ENCODE measurements at places on chromosomes 2 and 18.

DNA sequence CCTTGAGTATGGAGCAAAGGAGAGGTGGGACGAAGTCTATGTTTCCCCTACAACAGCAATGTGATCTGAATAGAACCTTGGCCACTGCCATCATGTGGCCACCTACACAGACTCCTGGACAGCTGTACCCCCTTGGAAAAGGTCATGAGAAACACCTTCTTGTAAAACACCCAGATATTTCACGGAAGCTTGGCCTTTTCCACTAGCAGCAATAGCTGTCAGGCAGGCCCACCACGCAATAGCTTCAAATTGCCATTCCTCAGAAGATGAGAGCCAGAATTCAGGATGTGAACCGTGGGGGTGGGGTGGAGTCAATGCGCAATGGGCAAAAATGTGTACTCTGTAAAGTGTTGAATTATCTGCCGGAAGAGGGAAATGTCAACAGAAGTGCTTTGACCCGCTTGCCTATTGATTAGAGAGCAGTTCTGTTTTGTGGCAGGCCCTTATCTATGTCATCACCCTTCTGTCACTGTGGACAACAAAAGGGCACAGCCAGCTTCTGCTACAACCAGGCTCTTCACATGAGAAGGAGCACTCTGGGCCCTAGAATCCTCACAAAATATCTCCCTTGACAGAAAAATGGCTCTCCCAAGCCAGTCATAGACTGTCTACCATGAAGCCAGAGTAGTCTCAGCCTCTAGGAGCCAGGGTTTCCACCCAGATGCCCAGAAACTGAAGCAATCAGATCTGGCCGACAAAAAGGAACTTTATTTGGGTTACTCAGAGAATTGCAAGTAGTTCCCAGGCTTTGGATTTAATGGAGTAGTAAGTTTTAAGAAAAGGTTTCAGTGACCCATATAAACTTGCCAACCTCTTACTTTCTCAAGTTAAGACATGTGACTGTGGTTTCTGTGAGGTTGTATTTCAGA, 9.5 kb downstream of the INPP1 start:
- no peak for DNase-seq

DNA sequence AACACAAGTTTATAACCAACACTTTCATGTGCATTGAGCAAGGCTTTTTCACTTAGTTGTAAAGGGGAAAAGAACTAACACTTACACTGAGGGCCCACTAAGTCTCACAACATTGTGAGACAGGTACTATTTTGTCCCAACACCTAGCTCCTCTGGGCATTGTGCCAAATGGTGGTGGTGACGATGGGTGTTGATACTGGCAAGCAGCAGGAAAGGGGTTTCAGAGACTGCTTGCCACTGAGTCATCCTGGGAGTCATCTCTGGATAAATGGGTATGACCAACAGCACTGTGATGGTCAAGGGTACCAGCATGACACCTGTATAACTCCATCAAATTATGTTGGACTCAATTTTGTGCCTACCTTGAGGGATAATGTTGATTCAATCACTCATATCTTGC, 138.8 kb upstream of the ITGA6 start:
- DNase-seq: no peak

DNA sequence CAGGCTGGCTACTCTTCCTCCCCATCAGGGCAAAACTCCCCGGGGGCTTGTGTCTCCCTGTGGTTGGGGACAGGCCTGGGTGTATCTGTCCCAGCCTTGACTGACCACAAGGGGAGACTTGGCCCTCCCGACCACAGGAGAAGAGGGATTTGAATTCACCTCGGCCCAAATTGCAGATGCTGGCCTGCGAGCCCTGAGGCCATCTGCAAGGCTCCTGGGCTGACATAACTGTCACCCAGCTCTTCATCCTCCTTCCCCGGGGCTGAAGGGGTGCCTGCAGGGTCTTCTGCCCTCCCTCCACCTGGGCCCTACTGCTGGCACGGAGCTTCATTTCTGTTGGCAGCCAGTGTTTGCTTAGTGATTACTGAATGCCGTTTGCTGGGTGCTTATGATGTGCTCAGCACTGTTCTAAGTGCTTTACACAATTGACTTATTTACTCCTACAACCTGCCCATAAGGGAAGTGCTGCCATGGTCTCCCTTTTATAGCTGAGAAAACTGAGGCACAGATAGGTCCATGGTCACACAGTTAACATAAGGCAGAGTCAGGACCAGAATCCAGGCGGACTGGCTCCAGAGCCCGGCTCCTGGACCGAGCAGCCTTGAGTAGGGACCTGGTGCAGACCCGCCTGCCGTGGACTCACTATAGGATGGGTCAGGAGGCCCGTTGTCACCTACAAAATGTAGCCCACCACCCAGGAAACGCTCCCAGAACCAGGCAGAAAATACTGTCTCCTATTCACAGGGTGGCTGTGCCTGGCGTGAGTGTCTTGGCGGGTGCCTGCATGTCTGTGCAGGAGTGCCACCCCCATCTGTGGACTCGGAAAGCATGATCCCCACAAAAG, 18.9 kb downstream of the STEAP3 start:
- DNase-seq: no peak

GRCh38 chr2:174439950-174440349, 44.4 kb downstream of the SCRN3 start:
- no peak for DNase-seq

GRCh38 chr2:158179660-158180059, 78.0 kb downstream of the UPP2 start:
- DNase-seq: peak; percentile 38

DNA sequence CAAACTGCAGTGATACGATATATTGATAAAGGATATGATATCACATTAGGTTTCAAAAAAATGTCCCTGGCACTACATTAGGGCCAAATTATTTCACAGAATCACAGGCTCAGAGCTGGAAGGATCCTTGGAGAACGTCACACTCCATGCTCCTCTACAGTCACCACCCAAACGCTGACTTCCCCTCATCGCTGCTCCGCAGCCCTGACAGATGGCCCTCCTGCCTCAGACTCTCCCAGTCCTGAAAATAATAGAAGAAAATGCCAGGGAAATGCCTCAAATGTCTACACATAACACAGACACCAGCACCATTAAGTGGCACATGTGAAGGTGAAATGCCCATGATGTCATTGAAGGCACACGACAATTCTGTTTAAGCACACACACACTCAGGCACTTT, 72.0 kb downstream of the ZNF521 start:
- DNase-seq: no peak

DNA sequence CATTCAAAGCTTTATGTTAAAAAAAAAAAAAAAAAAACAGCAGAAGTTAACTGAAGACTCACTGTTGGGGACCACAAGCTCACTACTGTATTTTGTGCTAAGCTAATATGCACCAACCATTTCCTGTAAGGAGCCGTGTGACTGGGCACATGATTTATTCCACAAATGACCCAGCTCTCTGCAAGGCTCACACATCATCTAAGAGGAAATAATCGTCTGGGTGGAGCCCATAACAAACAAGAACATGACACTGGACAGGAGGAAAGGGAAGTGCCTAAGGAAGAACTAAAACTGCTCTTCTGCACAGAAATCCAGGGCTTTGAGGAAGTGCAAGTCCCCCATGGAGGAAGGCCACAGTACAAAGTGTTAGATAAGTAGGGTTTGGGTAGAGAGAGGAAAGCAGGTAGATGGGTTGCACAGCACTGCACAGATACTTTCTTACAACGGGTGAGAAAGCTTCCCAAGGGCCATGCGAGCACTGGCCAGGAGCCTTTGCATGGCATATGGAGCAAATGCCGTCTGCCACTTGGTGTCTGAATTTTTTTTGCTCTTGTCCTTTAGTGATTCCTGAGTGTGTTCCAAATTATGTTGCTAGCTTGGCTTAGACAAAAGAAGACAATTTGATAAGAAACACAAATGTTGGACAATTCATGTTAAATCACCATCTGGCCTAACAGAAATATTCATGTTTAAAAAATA, 24.4 kb downstream of the NFE2L2 start:
- DNase-seq: no peak

DNA sequence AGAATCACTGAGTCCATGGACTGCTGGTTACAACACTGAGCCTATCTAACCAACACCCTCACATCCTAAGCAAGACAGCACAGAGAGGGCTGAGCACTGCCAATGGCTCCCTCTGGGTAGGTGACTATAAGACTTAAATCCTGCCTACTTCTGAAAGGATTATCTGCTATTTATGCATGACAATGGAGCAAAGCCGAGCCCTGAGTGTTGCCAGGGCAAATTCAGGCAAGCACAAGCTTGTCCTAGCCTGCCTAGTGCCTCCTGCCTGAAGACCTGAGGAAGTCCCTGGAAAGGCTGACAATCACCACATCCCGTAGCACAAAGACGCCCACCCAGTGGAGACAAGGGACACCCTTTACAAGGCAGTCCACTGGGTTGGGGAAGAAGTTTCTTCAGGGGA, 129.7 kb downstream of the OSR1 start:
- DNase-seq: peak; percentile 93

DNA sequence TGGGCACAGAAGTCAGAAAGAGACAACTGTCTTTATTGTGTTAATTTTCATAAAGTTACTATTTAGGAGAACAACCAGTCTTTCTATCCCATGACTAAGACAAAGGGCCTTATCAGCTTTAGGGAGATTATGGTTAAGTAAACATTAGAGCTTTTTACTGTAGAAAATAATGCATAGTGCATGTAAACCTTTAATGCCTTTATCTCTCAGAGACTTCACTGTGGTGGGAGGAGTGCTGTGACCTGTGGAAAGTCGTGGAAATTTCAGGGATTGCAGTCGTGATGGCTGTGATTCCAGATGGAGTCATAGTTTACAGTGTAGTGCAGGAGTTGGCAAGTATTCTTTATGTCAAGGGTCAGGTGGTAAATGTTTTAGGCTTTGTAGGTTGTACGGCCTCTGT, 15.8 kb downstream of the ZNF236 start:
- DNase-seq: no peak

DNA sequence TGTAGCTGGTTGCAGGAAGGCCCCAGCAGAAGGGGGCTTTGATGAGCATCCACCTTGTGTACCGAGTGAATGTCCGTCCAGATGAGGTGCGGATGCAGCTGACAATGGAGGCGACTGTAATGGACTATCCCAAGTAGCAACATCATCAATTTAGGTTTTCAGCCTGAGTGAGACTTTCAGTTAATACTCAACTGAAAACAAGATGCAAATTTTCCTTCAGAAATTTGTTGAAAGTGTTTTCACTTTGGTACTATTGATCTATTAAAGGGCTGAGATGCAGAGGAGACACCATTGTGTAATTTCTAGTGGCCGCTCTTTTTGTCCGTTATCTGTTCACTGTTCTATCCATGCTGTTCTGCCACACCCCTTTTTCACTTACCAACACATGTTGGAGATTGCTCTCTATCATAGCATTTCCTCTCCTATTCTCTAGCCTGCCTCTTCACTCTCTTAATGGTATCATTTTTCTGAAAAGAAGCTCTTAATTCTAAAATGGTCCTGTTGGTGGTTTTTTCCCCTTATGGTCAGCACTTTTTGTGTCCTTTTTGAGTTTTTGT, 12.0 kb upstream of the CASP8 start:
- DNase-seq: no peak

GRCh38 chr2:170408461-170409163, 230.7 kb downstream of the MYO3B start:
- no peak for DNase-seq

- no peak for DNase-seq
These were observed 18.4 kb downstream of the CTDP1 start for GRCh38 chr18:79697976-79698375.

GRCh38 chr18:76425146-76426131, 69.6 kb downstream of the ZNF516 start:
- peak; percentile 38 for DNase-seq

DNA sequence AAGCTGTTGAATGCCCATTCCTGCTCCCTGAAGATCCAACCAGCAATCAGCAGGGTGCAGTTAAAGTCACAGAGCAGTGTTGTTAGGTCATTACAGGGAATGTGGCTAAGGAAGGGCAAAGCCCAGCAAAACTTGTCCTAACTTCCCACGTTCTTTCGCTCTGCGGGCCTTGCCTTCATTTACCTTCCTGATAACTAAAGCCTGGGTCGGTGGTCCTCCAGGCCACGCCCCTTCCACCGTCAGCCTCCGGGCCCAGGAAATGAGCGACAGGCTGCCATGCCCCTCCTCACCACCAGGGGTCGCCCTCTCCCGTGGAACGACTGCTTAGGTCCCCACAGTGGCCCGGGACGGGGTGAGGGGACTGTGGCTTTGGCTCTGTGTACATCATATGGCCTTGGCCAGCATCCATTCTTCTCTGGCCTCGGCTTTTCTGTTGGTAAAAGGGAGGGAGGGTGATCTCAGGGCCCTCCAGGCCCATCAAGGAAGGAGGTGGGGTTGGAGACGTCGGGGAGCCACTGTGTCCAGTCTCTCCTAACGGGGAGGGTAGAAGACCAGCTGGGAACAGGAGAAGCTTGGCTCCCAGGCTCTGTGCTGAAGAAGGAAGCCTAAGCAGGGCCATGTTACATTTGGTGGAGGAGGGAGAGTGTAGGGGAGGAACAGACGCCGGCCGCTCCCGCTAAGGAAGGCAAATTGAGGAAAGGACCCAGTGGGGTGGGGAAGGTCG, 2.2 kb downstream of the SH2D6 start:
- DNase-seq: peak; percentile 82

- no peak for DNase-seq
These were observed 111.4 kb upstream of the SMAD7 start for GRCh38 chr18:49061991-49062831.

GRCh38 chr2:184041077-184041476, 557.3 kb upstream of the ZNF804A start:
- no peak for DNase-seq

- DNase-seq: no peak
These were observed 187.1 kb downstream of the PTPRM start for GRCh38 chr18:7754258-7754657.

DNA sequence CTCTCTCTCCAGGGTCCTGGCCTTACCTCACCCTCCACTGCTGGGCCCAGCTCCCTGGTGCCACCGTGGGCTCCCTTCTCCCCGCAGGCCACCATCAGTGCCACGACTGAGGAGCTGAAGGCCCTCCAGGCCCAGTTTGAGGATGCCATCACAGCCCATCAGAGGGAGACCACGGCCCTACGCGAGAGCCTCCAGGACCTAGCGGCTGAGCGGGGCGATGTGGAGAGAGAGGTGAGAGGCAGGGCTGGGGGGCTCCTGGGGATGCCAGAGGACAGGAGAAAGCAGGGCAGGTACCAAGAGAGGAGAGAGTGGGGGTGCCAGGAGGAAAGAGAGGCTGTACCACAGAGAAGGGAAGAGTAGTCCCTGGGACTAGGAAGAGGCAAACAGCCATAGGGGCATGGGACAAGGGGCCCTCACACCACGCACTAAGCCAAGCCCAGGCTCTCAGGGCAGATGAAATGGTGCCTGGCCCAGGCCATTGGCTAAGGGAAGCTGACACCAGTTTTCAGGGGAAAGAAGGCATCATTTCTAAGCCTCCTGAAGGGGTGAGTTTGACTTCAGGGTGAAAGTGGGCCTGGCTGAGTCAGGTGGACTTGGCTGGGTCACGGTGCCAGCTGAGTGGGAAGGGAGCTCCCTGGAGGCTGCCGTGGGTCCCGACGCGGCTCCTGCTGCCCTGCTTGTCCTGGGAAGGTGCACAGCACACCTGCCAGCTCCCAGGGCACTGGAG, 39.0 kb upstream of the SNED1 start:
- DNase-seq: no peak

- DNase-seq: no peak
These were observed 303.5 kb downstream of the EPHA4 start for GRCh38 chr2:221268631-221269030.

Data from HAP-1 (cell line).